ENCODE measurements at places on chromosomes 2 and 18.

GRCh38 chr2:65678779-65679391, 246.5 kb upstream of the SPRED2 start:
- DNase-seq, result no peak

DNA sequence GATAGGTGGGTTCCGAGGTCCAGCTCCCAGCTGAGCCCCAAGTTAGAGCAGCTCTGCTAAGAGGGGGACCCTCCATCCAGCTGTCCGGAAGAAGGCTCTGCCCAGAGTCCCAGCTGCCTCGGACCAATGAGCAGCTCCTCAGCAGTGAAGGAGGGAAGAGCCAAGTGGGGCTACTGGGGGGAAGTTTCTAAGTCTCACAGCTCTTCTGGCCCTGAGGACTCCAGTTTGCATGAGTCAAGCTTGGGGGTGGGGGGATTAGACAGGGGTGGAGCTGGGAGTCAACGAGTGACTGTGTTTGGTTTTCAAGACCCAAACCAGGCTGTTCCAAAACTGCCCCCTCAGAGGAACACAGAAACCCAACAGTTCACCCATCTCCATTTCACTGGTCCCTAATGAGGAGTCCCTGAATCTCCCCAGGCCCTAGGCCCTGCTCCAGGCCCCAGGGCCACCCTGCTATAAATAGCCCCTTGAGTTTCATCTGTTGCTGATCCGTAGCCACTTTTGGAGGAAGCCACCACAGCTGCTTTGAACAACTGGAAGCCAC, 100.9 kb downstream of the TNS1 start:
- DNase-seq, result no peak

DNA sequence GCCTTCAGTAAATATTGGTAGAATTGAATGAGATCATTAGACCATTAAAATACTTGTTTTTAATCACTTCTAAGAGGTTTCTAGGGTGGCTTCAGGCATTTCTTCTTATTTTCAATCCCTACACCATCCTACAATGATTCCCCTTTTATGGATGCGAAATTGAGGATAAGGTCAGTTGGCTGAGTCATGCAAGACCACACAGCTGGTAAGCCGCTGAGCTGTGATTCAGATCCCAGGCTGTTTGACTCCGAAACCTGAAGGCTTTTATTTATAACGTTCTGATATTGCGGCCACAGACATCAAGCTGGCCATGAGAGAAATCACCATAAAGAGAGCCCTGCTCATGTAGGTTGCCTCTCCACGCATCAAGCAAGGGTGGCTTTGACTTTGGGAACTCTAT, 133.4 kb downstream of the VAPA start:
- no peak for DNase-seq

DNA sequence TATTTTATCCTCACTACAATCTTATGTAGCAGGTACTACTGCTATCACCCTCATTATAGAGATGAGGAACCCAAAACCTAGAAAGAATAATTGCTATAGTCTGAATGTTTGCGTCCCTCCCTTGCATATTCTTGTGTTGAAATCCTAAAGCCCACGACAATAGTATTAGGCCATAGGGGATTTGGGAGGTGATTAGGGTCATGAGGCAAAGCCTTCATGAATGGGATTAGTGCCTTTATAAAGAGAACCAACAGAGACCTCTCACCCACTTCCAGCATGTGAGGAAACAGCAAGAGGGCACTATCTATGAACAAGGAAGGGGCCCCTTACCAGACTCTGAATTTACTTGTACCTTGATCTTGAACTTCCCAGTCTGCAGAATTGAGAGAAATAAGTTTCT, 500.3 kb upstream of the FAM98A start:
- DNase-seq, result no peak

DNA sequence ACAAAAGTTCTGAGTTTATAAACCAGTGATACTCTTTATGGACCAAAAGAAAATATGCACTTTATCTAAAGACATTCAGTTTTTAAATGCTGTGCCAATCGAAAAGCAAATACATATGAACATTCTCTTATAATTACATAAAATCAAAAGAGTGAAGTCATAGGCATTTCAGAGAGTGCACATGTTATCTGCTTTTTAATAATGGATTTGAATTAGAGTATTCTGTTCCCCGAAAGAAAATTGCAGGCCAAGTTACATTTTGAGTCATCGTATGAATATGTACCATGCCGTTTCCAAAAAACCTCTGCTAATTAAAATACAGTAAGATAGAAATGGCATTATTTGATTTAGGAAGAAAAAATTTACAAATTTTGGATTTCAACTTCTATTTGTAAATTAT, 565.7 kb downstream of the ZEB2 start:
- no peak for DNase-seq

GRCh38 chr2:236969767-236970655, 115.7 kb upstream of the COPS8 start:
- DNase-seq, result no peak

DNA sequence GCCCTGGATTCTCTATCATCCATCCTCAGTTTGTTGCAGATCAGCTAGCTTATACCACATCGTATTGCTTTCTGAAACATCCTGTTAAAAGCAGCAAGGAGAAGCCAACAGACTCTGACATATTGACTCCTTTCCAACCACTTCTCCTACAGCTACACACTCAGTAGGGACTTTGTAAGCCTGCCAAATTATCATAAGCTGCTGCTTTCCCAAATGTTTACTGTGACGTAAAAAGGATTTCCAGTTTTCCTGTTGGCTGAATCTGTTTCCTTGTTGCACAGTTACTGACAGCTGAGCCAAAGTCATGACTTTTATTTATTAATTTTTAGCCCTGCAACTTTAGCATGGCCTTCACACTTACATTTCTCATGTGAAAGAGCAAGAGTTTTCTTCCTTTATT, 294.3 kb downstream of the KCNJ3 start:
- DNase-seq, result peak; percentile 79

GRCh38 chr2:199392363-199392762, 65.4 kb downstream of the SATB2 start:
- no peak for DNase-seq

DNA sequence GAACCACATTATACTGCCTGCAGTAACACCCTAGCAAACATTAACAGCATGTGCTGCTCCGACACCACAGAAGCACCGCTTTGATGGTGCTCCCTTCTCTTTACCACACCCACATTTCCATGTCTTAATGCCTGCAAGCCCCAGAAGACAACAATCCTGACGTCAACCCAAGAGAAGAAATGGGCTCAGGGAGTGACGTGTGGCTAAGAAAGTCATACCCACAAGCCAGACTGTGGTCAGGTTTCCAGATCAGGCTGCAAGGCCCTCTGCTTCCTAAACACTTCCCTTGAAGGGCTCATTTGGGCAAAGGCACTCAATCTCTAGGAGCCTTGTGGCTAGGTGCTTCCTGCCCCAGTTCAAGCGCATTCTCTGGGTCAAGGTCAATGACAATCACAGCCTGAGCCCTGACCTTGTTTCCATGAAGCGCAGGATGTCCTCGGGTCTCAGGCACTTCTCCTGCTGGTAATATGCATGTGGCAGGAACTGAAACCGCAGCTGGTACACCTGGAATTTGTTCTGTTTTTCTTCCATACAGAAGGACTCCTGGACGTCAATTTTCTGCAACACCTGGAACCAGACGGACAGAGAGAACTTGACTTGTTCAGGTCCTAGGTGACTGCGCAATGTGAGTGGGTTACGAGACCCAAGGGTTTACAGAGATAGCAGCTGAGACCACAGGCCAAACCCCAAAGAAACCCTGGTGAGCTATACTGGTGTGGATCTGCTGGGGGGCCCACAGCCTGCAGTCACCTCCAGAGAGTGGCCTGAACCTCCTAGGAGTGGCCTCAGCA, 67.2 kb downstream of the POLR1A start:
- DNase-seq, result no peak

DNA sequence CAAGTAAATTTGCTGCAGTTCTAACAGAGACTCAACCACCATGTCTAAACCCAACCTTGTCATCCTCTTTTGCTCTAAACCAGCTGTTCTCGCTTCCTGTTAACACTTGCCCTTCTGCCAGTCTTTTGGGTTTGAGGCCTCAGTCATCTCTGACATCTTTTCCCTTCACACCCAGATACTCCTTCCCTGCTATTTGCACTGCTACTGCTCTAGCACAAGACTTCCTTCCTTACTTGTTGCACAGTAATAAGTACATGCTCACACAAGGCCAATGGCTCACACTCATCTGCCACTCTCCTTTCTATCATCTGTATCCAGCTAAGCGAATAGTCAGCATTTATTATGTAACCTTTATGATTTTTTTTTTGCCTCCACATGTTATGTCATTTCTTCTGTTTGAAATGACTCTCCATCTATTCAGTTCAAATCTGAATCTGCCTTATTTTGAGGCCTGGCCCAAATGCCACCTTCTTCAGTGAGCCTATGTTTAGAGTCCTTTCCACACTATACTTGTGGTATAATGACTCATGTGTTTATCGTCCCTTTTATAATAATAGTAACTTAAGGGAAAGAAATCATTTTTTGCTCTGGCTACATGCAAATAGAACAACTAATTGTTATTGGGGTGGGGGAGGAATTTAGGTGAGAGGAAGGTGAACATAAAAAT, 22.5 kb upstream of the CDKL4 start:
- DNase-seq, result no peak

DNA sequence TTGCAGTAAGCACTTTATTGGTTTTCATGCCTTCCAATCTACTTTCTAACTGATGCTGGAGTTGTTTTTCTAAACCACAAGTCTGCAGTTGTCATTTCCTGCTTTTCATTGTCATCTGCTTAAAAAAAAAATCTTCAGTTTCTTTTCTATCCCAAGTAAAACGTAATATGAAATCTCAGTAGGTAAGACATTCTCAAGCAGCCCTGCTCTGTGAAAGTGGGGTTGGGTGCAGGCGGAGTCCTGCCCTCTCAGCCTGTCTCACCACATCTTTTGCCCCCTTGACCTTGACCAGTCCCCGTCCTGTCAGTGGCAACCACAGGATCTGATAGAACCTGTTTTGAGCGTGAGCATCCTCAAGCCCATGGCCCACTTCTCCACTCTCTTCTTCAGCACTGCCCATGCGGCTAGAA, 80.0 kb upstream of the CPO start:
- no peak for DNase-seq

DNA sequence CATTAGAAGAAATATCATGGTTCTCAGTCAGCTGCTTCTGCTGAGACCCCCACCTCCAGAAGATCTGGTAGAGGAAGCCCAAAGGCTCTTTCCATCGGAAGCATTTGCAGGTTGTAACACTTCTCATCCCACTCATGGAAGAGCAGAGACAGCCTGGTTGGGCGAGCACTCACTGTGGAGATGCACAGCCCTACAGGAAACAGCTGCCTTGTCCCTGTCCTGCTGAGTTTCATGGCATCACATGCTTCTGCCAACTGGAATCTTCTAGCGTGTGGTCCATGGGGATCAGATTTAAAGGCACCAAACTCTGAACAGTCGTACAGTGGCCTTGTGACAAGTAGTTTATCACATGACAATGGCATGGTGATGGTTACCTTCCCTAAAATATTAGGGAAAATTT, 36.3 kb upstream of the ACKR3 start:
- no peak for DNase-seq

- no peak for DNase-seq
These were observed 237.3 kb downstream of the C1D start for GRCh38 chr2:67825476-67825875.

DNA sequence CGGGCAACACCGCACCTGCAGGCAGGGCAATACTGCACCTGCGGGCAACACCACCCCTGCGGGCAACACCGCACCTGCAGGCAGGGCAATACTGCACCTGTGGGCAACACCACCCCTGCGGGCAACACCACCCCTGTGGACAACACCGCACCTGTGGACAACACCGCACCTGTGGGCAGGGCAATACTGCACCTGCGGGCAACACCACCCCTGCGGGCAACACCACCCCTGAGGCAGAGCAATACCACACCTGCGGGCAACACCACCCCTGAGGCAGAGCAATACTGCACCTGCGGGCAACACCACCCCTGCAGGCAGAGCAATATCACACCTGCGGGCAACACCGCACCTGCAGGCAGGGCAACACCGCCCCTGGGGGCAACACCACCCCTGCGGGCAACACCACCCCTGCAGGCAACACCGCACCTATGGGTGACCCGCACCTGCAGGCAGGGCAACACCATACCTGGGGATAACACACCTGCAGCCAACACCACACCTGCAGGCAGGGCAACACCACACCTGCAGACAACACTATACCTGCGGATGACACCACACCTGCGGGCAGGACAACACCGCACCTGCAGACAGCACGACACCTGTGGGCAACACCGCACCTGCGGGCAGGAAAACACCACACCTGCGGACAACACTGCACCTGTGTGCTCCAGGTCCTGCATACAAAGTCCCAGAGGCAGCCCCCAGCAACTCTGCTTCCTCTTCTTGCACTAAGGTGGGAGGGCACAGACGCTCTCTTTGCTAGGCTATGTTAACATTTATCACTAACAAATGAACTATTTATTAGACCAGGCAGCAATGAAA, 57.7 kb downstream of the EIPR1 start:
- DNase-seq, result no peak

- DNase-seq, result no peak
These were observed 499.9 kb downstream of the ZEB2 start for GRCh38 chr2:144020047-144020446.

- DNase-seq, result no peak
These were observed 161.8 kb downstream of the AGPS start for GRCh38 chr2:177554365-177554764.

GRCh38 chr2:23486684-23487075, 101.7 kb downstream of the KLHL29 start:
- DNase-seq, result no peak

GRCh38 chr2:153268941-153269461, 209.6 kb downstream of the RPRM start:
- DNase-seq, result no peak

DNA sequence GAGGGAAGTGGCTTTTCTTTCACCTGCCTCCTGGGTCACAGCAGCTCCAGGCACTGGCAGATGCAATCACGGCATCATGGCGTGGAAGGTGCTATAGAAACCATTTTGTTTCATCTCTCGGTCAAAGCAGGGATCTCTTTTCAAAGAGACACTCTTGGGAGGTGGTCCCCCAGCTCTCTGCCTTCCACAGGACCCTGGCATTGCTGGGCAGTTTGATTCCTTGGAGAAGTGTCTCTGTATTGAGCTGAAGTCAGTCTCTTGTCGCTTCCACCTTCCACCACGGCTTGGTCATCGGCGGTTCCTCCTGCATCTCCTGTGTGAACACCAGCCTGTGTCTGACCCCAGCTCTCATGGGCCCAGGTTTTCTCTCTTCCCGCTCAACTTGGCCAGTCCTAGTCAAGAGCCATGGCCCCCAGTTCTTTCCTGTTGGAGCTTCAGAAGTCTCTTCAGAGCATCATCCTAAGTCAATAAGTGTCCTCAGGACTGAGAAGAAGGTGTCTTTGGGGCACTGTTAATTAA, 42.3 kb upstream of the HDAC4 start:
- no peak for DNase-seq

GRCh38 chr2:97951155-97951680, 44.5 kb downstream of the TMEM131 start:
- no peak for DNase-seq

- no peak for DNase-seq
These were observed 320.5 kb downstream of the DPP10 start for GRCh38 chr2:114762986-114763385.

DNA sequence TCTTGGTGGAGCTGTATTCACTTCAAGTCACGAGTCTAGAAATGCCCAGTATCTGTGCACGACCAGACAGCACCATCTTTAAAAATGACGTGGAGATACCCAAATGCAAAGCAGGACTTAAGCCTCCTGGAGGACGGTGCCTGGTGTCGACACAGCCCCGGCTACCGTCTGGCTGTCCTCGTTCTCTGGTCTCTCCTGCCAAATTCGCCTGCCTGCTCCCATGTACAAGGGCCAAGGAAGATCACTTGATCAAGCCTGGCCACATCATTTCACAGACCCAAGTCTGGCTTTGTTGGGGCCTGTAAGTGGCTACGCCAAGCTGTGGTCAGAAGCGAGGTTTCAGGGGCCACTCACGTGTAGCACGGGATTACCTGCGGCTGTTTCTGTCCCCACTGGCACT, 9.4 kb downstream of the ODC1 start:
- DNase-seq, result no peak
